ENCODE measurements at places on chromosomes 7 and 10.

DNA sequence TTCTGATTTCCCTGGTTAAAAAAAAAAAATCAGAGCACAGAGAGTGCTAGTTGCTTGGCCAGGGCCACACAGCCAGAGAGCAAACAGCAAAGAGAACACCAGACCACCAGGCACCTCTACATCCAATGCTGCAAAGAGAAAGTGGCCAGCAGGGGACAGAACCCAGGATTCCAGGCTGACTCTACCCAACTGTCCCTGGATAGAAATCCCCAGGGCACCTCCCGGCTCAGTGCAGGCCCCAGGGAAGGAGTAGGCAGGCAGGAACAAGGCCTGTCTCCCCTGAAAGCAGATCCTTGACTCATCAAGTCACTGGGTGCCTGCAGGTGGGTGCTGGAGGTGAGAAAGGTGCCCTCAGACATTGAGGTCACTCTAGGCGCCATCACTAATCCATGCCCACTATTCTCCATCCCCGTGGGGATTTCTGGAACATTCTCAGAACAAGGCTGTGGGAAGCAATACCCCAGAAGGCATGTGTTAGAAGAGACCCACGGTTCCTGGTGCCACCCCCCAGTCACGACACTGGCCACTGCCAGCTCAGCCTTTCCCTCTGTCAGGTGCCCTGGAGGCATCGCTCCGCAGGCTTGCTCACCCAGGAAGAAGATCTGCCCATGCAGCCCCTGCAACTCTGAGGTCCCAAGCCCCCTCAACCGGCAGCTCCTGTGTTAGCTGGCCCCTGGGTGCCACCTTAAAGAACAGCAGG lies 154.8 kb downstream of the GRID1 start:
- H3K36me3 ChIP-seq, result no peaks in the 10 kb centered on the region
- no peak overlapping the region for H3K27ac ChIP-seq
- H3K4me1 ChIP-seq, result no peaks in the 10 kb centered on the region
- no peak overlapping the region for H3K4me3 ChIP-seq

DNA sequence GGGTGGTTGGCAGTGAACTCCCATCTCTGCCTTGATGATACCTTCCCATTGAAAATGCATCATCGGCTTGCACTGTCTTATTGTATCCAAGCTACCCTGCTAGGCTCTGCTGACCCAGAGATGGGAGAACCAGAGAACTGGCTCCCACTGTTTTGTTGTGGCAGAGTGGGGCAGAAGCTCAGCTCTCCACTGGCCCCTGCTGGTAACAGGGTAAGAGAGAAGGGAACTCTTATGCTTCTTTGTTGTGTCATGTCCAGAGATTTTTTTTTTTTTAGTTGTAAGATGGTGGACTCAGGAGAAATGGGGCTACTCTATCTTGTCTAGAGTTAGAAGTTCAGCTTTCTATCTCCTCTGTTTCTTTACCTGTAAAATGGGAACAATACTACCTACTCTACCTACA lies 100.5 kb upstream of the SDK1 start:
- no peak overlapping the region for H3K27ac ChIP-seq
- DNase-seq, result no peak
- no peak overlapping the region for H3K4me3 ChIP-seq
- no peaks in the 10 kb centered on the region for H3K36me3 ChIP-seq

- no peaks in the 10 kb centered on the region for H3K4me1 ChIP-seq
- no peak within 1 kb of the TSS for H3K27ac ChIP-seq
- no peaks in the 10 kb centered on the region for H3K36me3 ChIP-seq
- no peaks in the 10 kb centered on the region for H3K27me3 ChIP-seq
- no peak within 1 kb of the TSS for H3K4me3 ChIP-seq
Measured at GRCh38 chr7:36723951-36724664, at the start of gene AOAH. Gene AOAH, minus strand, starts transcription at chr7:36724494. Its CDS starts 346 bp downstream, at chr7:36724148.

DNA sequence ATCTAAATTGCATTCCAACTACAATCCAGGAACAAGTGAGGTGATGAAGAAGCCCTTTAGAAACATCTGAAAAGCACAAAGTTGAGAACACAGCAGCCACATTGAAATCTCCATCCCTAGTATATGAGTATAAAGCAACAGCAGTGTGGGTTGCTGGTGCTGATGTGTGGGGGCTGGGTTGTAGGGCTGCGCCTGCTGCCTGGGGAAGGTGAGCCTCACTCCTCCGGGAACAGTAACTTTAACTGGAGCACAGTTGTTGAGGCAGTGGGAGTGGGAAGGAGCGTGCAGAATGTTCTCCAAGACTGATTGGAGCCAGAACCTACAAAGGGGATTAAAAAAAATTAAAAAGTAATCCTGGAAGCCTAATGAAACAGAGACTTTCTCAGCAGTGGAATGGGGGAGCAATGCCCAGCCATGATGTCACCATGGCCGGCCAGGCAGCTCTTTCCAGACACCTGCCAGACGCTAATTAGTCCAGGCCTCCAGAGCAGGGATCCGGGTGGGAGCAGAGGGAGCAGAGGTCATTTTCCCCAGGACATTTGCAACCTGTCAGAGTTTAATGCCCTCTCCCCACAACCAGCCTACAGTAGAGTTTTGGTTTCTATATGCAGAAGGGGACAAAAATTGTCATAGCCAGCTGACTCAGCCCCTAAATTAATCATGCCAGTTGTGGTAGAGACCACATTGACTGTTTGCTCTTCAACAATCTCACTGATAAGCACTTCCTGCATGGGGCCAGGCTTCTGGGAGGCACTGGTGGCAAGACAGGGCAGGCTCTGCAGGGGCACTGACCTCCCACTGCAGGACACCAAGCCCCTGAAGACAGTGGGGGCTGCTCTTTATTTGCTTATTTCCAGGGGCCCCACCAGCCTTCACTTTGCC lies 133.0 kb upstream of the ZNF32 start:
- H3K27ac ChIP-seq, result no peak overlapping the region
- H3K4me3 ChIP-seq, result no peak overlapping the region
- no peak for DNase-seq
- no peaks in the 10 kb centered on the region for H3K4me1 ChIP-seq
- no peaks in the 10 kb centered on the region for H3K27me3 ChIP-seq
